ENCODE measurements at places on chromosomes 5 and 9. TPM values are rescaled to one million over a fixed set of nuclear protein-coding genes. Genes with fewer than 3 reads are reported as not detected.
A peak's percentile ranks its signal among the peaks of the same experiment; 100 is the strongest.

DOCK2 gene
- 10.4 TPM for total RNA-seq

GFI1B gene
- not detected for total RNA-seq

TAF1L gene
- total RNA-seq, result not detected

CCNJL gene
- total RNA-seq, result not detected

RLN2 gene
- not detected for total RNA-seq

NEUROG1 gene
- not detected for total RNA-seq

ANKRD34B gene
- total RNA-seq, result not detected

- no peaks in the 10 kb centered on the region for H3K27me3 ChIP-seq
- no peaks in the 10 kb centered on the region for H3K36me3 ChIP-seq
- peak overlapping the region; percentile 9 for H3K27ac ChIP-seq
- H3K4me3 ChIP-seq, result no peak overlapping the region
- DNase-seq, result no peak
- H3K4me1 ChIP-seq, result peaks cover 32% of the 10 kb centered on the region
Observed at GRCh38 chr5:168315416-168316138, 24.1 kb downstream of the WWC1 start.

DNA sequence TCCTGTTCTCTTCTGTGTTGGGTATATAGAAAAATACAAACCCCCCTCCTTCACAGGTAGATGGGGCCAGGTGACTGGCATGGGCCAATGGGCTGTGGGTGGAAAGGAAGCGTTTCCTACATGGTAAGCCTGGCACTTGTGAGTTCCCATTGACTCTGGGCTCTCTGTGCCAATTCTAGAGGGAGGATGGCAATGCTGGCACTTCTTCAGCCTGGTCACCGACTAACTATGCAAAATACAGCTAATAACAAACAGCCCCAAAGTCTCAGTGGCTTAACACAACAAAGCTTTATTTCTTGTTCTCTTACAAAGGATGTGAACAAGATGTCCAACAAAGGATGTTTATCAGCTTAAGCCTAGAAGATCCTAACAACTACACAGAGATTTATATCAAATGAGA, 258.1 kb downstream of the SYK start:
- no peaks in the 10 kb centered on the region for H3K27me3 ChIP-seq
- DNase-seq, result peak; percentile 60
- H3K4me3 ChIP-seq, result no peak overlapping the region
- H3K36me3 ChIP-seq, result no peaks in the 10 kb centered on the region
- H3K4me1 ChIP-seq, result peaks cover 32% of the 10 kb centered on the region
- peak overlapping the region; percentile 93 for H3K27ac ChIP-seq

- no peaks in the 10 kb centered on the region for H3K27me3 ChIP-seq
- H3K4me3 ChIP-seq, result peak overlapping the region; percentile 39
- H3K36me3 ChIP-seq, result no peaks in the 10 kb centered on the region
- peak overlapping the region; percentile 34 for H3K27ac ChIP-seq
Observed at GRCh38 chr5:15737871-15738664, 238.1 kb downstream of the FBXL7 start.

- H3K4me1 ChIP-seq, result no peaks in the 10 kb centered on the region
- no peak overlapping the region for H3K4me3 ChIP-seq
- H3K36me3 ChIP-seq, result no peaks in the 10 kb centered on the region
- DNase-seq, result no peak
Observed at GRCh38 chr5:10173716-10174115, 76.0 kb downstream of the ATPSCKMT start.

GRCh38 chr9:121503444-121503843, 3.8 kb upstream of the GGTA1 start:
- DNase-seq, result peak; percentile 56
- H3K27ac ChIP-seq, result no peak overlapping the region
- H3K4me3 ChIP-seq, result no peak overlapping the region
- H3K4me1 ChIP-seq, result peaks cover 14% of the 10 kb centered on the region
- H3K27me3 ChIP-seq, result peaks cover 8% of the 10 kb centered on the region

DNA sequence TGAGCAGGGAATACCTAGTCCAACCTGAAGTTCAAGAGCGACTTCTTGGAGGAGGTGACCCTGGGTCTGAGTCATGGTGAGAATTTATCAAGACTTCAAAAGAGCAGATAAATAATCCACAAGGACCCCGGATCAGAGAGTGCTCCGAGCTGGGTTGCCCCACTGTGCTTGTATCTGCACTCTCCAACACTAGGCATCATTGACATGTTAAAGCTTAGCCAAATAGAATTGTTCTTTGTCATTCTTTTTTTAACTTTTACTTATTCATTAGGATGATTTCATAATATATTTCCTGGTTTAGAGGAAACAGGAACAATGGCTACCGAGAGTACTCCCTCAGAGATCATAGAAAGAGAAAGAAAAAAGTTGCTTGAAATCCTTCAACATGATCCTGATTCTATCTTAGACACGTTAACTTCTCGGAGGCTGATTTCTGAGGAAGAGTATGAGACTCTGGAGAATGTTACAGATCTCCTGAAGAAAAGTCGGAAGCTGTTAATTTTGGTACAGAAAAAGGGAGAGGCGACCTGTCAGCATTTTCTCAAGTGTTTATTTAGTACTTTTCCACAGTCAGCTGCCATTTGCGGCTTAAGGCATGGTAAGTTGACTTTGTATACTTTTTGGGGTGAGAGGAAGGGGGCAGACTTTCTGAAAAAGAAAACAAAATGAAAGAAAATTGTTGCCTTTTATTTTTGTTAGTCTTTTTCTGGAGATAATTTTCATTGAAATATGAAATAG, at the start of gene CARD6:
CARD6 (plus strand) TSS at position 300 of the 738 bp plus-strand sequence; CDS start at position 316, 16 bp downstream.
- H3K4me1 ChIP-seq, result peaks cover 25% of the 10 kb centered on the region
- H3K36me3 ChIP-seq, result no peaks in the 10 kb centered on the region
- DNase-seq, result peak; percentile 56

- no peak overlapping the region for H3K4me3 ChIP-seq
- DNase-seq, result no peak
- H3K27me3 ChIP-seq, result no peaks in the 10 kb centered on the region
Observed at GRCh38 chr5:35835796-35836742, 20.6 kb upstream of the IL7R start.

DNA sequence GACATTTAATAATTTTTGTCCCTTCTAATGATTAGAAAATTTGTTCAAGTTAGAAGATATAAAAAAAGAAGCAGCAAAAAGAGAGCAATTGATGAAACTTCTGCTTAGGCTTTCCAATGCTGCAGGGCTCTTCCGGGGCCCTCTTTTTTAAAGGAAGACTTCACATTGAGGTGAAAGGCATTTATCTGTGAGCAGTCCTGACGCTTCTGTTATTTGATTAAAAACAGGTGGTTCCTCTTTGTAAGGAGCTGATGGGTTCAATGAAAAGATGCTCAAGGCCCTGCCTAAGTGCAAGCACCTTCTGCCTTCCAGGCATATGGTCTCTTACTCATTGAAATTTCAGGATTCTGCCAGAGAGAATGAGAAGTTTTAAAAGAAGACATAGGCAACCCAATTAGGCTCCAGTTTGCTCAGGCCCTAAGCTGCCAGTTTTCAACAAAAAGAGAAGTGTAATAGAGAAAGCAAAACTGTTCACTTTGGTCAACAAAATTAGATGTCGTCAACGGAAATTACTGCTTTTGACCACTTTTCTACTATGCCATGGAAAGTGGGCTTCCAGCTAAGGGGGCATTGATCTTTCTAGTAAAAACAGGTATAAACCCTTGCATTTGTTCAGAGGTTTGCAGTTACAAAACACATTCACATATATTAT, 100.2 kb downstream of the INSYN2B start:
- no peaks in the 10 kb centered on the region for H3K27me3 ChIP-seq
- H3K4me3 ChIP-seq, result no peak overlapping the region
- peaks cover 22% of the 10 kb centered on the region for H3K4me1 ChIP-seq
- no peak for DNase-seq

GRCh38 chr5:91306497-91306896, 76.6 kb downstream of the ARRDC3 start:
- peaks cover 37% of the 10 kb centered on the region for H3K4me1 ChIP-seq
- no peaks in the 10 kb centered on the region for H3K36me3 ChIP-seq

DNA sequence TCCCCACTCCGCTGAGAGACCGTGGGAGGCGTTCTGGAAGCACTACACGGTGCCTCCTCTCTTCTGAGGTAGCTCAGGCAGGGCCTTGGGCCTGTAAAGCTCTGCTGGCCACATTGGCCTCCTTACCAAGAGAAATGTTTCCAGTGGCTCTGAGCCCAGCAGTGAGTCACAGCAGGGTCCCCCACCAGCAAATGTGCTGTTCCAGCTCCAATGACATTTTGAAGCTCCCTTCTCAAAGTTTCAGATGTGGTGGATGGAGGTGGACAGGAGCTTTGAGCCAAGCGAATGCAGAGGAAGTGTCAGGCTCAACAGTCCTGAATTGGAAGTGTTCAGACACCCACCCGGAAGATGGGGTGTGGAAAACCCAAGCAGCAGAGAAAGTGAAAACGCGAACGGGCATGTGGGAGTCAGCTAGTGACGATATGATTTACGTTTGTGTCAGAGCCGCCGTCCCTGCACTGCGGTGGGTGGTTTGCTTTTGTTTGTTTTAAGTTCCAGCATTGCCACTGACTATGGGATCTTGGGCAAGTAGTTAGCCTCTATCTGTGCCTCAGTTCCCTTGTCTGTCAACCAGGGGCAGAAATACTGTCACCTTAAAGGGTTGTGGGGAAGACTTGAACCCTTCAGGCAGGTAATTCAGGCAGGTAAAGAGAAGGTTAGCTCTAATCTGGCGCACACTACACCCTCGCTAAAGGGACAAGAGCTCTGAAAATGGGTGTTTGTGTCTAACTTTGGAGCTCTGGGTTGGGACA, 38.2 kb downstream of the C5orf15 start:
- no peak overlapping the region for H3K27ac ChIP-seq
- H3K27me3 ChIP-seq, result 0 out of 2 replicates have a peak, but pooled peaks cover 10% of the 10 kb centered on the region
- H3K36me3 ChIP-seq, result no peaks in the 10 kb centered on the region

GRCh38 chr5:36763454-36763853, 113.1 kb upstream of the NIPBL start:
- H3K36me3 ChIP-seq, result no peaks in the 10 kb centered on the region
- H3K27ac ChIP-seq, result no peak overlapping the region
- H3K4me1 ChIP-seq, result no peaks in the 10 kb centered on the region
- peaks cover 25% of the 10 kb centered on the region for H3K27me3 ChIP-seq

- no peak for DNase-seq
- H3K4me1 ChIP-seq, result no peaks in the 10 kb centered on the region
- no peak overlapping the region for H3K4me3 ChIP-seq
Observed at GRCh38 chr5:32182463-32183063, 8.4 kb upstream of the GOLPH3 start.

- no peaks in the 10 kb centered on the region for H3K27me3 ChIP-seq
- no peak overlapping the region for H3K4me3 ChIP-seq
- no peak for DNase-seq
- H3K4me1 ChIP-seq, result no peaks in the 10 kb centered on the region
- H3K36me3 ChIP-seq, result no peaks in the 10 kb centered on the region
- H3K27ac ChIP-seq, result no peak overlapping the region
Observed at GRCh38 chr5:3490957-3491507, 104.6 kb upstream of the IRX1 start.

DNA sequence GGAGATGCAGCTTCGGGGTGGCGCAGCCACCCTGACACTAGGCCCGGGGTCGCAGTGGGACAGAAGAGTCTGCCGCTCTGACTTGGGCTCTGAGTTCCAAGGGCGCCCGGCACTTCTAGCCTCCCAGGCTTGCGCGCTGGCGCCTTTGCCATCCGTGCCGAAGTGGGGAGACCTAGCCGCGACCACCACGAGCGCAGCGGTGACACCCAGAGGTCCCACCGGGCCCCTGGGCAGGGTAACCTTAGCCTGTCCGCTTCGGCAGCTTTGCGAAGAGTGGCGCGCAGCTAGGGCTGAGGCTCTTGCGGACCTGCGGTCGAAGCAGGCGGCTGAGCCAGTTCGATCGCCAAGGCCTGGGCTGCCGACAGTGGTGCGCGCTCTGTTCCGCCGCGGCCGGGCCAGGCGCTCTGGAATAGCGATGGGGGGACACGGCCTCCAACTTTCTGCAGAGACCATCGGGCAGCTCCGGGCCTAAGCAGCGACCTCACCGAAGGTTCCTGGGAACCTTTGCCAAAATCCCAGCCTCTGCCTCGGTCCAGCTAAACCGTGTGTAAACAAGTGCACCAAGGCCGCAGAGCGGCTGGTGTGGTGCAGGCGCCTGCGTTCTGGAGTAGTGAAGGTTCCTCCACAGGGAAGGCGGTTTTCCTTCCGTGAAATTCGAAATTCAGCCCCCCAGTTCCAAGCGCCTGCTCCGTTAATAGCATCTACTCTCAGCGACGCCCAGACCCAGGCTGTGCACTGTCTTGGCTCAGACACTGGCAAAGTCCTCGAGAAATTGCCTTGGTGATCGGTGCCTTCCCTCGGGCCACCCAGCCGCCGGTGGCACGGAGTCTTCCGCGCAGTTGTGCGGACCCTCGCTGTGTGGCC, 7.4 kb downstream of the TLX3 start:
- H3K36me3 ChIP-seq, result no peaks in the 10 kb centered on the region
- H3K4me3 ChIP-seq, result no peak overlapping the region
- H3K27me3 ChIP-seq, result peaks cover 94% of the 10 kb centered on the region
- H3K4me1 ChIP-seq, result no peaks in the 10 kb centered on the region

DNA sequence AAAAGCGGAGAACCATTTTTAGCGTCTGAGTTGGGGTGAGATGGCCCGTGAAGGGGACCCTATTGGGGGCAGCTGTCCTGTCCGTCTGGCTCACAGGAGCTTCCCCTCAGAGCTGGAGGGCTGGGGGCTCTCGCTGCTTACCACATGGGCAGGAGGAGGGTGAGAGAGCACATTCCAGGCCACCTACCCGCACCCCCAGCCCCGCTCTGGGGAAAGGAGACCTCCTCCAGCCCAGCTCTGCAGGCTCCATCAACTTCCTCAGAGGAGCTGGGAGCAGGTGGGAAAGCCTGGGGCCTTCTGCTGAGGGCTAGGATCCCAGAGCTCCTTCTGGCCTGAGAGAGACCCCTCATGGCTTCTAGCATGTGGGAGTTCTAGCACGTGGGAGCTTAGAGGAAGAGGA, 27.1 kb upstream of the SPTLC1 start:
- DNase-seq, result no peak
- no peaks in the 10 kb centered on the region for H3K27me3 ChIP-seq
- H3K4me3 ChIP-seq, result peak overlapping the region; percentile 71
- peaks cover 20% of the 10 kb centered on the region for H3K4me1 ChIP-seq

DNA sequence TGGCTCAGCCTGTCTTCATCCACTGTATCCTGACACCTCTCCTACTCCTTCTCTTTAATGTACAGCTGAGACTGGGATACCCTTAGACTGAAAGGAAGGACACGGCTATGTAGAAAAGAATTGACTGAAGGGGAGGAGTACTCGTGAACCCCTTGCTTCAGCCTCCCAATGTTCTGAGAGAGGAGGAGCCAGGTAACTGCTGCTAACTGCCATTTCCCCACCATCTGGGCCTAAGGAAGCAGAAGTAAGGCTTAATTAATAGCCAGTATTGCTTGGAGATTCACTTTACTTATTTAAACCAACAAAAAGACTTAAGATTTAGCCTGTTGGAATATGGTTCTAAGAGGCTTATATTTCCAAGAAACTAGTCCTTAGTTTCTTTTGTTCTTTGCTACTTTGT, 18.8 kb upstream of the RGS3 start:
- H3K4me1 ChIP-seq, result no peaks in the 10 kb centered on the region
- H3K4me3 ChIP-seq, result no peak overlapping the region
- H3K27me3 ChIP-seq, result no peaks in the 10 kb centered on the region
- DNase-seq, result no peak
- no peaks in the 10 kb centered on the region for H3K36me3 ChIP-seq
- H3K27ac ChIP-seq, result no peak overlapping the region

- H3K27me3 ChIP-seq, result no peaks in the 10 kb centered on the region
Observed at GRCh38 chr5:149472399-149472798, 78.8 kb downstream of the CSNK1A1 start.
